NCI-H226 (cell line): ENCODE measurements at places on chromosomes 16 and 17.

- DNase-seq = no peak
Measured at GRCh38 chr16:85570213-85570734, 42.8 kb upstream of the GSE1 start.

DNA sequence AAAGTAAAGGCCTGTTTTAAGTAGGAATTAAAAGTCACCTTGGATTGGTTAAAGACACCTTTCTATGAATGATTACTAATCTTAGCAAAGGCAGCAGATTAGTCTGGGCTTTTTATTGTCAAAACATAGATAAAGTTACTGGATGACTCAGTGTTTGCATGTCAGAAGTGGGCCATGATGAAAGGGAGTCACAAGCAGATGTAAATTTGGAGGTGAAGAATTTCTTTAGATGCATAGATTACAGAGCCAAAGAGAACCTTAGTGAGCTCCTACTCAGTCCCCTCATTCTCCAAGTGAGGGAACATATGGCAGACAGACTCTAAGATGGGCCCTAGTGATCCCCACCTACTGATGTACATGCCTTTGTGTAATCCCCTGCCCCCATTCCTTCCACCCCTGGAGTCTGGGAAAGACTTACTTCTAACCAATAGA, 124.5 kb downstream of the HS3ST3A1 start:
- peak; percentile 55 for DNase-seq

- DNase-seq = peak; percentile 65
Measured at GRCh38 chr17:43398724-43399595, at the start of gene ARL4D. ARL4D (plus strand) TSS chr17:43398993; CDS start chr17:43399733, 740 bp downstream.

GRCh38 chr17:16910341-16910740, 61.6 kb downstream of the TNFRSF13B start:
- DNase-seq = no peak

- no peak for DNase-seq
Measured at GRCh38 chr17:67178555-67178954, 66.4 kb downstream of the HELZ start.

DNA sequence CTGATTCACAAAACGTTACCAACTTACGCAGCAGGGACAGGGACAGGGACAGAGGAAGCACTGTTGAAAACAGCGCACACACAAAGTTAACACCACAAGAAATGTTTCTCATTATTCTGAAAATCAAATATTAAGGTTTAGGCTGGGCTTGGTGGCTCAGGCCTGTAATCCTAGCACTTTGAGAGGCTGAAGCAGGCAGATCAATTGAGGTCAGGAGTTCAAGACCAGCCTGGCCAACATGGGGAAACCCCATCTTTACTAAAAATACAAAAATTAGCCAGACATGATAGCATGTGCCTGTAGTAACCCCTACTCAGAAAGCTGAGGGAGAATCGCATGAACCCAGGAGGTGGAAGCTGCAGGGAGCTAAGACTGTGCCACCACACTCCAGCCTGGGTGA, 4.2 kb downstream of the CYTH1 start:
- DNase-seq = no peak

- DNase-seq = no peak
Measured at GRCh38 chr17:78751447-78752161, 30.5 kb downstream of the CYTH1 start.

GRCh38 chr16:64711596-64711995, 410.3 kb downstream of the CDH11 start:
- DNase-seq = no peak

DNA sequence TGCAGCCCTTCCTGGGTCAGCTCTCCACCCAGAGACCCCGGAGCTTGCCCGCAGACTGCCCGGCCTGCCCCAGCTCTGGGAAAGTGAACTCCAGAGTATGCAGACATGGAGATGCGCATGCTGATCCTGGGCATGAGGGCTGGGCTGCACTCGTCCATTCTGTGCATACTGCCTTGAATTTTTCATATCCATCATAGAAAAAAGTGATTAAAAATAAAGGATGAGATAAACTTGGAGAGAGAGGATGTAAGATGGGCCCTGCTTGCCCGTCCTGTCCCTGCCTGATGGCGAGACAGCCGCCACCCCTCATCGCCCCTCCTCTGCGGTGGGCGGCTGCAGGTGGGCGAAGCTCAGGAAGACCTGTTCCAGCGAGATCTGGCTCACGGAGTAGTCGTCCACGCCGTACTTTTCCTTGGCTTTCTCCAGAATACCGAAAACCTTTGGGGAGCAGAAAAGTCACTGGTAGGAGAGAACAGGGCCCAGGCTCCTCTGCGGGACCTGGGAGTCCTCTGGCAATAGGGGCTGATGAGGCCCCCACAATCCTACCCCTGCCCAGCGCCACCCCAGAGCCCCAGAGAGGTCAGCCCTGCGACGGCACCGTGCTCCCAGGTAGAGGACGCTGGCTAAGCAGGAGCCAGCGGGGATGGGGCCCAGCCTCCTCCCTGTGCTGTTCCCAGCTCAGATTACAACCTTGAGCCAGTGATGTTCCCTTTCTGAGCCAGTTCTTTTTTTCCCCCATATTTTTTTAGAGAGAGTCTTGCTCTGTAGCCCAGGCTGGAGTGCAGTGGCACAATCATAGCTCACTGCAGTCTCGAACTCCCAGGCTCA, 8.7 kb upstream of the RNPS1 start:
- DNase-seq = no peak

DNA sequence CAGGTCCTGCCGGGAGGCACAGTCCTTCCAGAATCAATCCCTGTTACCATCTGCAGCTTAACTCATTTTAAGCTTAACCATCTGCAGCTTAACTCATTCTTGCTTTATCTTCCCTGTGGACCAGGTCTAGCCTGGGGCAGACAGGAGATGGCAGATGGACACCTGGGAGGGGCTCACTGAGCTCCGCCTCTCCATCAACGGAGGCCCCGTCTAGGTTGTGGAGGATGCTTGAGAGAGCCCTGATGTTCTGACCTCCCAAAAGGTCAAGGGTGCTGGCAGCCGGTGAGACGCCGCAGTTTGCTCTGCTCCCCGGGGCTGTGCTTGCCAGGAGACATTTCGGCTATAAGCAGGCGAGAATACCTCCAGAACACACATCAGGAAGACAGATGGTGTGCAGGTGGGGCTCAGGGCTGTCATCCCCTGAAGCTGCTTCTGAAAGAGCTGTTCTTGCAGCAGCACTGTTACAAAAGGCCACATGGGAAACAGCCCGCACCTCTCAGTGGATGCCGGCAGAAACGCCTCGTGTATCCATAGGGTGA, 41.3 kb downstream of the BAIAP2 start:
- no peak for DNase-seq

- DNase-seq = no peak
Measured at GRCh38 chr16:48811478-48811877, 201.5 kb upstream of the N4BP1 start.

DNA sequence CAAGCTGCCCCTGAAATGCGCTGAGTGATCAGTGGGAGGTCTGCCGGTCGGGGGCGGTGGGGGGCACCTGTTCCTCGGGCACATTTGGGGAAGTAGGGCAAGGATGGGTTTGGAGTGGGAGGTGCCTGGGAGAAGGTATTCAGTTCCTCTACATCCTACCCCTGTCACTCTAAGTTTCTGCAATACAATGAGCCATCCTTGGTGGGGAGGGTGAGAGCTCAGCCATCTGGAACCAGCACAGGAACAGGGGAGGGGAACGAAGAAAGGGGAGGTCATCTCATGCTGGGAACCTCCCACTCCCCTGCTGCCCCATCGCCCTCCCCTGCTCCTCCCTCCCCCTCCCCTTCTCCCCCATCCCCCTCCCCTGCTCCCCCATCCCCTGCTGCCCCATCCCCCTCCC, 4.2 kb downstream of the DPH1 start:
- DNase-seq = peak; percentile 49

GRCh38 chr16:21989133-21989532, 11.8 kb downstream of the PDZD9 start:
- DNase-seq = no peak

DNA sequence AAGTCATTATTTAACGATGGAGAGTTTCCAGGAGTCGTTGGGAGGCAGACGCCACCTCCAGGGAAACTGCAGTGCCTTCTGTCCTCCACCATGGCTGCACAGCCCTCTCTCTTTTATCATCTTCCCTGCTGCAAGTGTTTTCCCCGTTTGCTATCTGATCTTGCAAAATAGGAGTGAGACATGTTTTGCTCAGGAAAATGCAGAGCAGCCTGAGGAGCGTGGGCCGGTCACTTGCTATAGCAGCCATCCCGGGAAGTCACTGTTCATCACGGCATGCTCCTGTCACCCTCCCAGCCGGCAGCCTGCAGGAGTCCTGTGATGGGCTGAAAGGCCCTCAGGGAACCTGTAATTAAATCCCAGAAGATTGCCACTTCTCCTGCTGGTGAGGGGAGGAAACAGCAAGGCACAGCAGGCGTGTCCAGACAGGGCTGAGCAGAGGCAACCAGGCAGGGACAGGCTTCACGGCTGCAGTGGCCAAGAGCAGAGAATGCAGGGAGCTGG, 143.1 kb downstream of the GSG1L start:
- no peak for DNase-seq
